ENCODE measurements at places on chromosomes 5 and 9.

DNA sequence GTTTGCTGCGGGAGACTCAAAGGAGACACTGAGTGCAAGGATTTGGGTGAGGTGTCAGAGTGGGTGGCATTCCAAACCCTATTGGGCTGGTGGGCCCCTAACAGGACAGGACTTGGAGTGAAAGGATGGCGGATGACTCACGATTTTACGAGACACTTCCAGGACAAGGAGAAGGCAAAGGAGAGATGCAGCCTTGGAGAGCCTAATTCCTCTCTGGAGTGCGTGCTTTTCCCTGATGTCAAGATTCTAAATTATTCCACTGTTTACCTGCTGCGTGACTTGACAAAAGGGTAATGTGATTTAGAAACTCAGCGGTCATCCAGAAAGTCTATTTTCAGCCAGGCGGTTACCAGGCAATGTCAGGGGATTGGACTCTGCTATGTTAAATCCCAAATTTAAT is 41.6 kb upstream of the CD180 start:
- DNase-seq, result no peak

DNA sequence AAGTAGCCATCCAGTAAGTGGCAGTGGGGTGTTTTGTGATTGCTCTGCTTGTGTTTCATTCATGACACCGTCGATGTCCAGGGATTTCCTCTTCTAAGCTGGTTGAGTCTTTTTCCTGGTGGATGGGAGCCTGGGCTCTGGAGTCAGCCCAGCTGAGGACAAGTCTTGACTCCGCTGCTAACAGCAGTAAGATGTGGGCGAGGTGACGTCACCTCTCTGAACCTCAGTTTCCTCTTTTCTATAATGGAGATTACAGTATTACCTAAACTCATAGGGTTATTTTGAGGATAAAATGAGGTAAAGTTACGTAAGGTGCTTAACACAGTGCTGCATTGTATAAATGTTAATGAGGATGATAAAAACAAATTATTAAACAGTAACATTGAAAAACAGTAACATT is 21.3 kb downstream of the FGF1 start:
- no peak for DNase-seq

GRCh38 chr9:125617087-125617486 is 89.9 kb downstream of the MAPKAP1 start:
- no peak for DNase-seq

GRCh38 chr5:161149078-161149477 is 297.1 kb upstream of the ATP10B start:
- DNase-seq, result no peak

DNA sequence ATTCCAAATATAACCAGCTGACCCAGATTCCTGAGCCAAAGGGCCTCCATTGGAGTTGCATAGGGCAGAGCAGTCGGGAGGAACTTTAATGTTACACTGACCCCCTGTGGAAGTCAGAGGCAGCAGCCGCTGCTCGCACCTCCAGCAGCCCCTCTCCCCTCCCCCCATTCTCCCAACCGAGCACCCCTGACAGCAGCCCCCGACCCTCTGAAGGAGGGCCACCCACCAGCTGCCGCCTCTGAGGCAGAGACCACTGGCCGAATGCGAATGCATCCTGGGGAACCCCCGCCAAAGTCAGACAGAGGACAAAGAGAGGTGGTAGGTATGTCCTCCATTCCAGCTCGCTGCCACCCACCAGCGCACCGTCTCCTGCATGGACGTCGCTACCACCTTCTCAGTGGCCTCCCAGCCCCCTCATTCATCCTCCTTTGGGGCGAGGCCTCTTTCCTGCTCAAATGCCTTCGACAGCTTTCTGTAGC is 231.0 kb downstream of the CDK5RAP2 start:
- peak; percentile 37 for DNase-seq

- DNase-seq, result no peak
Measured at GRCh38 chr5:91048073-91048472, 335.0 kb downstream of the ARRDC3 start.
